ENCODE measurements at places on chromosomes 3 and 15.
A peak's percentile ranks its signal among the peaks of the same experiment; 100 is the strongest.

DNA sequence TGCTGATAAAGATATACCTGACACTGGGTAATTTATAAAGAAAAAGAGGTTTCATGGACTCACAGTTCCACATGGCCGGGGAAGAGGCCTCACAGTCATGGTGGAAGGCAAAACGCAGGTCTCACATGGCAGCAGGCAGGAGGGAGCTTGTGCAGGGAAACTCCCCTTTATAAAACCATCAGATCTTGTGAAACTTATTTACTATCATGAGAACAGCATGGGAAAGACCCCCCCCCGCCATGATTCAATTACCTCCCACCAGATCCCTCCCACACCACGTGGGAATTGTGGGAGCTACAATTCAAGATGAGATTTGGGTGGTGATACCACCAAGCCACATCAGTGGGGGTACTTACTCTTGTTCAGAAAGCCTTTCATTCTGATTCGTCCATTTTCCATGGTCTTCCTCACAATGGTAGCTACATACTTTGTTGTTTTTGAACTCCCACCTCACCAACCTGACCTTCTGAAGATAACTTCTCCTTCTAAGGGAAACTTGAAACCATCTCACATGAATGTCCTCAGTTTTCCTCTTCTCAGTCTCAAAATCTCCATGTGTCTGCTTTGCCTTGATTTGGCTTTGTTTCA lies 275.6 kb upstream of the PROK2 start:
- no peak for DNase-seq

- DNase-seq: no peak
These were observed 77.1 kb upstream of the MLF1 start for GRCh38 chr3:158493931-158494330.

- DNase-seq: no peak
These were observed 879.2 kb downstream of the ROBO1 start for GRCh38 chr3:78888635-78889034.

DNA sequence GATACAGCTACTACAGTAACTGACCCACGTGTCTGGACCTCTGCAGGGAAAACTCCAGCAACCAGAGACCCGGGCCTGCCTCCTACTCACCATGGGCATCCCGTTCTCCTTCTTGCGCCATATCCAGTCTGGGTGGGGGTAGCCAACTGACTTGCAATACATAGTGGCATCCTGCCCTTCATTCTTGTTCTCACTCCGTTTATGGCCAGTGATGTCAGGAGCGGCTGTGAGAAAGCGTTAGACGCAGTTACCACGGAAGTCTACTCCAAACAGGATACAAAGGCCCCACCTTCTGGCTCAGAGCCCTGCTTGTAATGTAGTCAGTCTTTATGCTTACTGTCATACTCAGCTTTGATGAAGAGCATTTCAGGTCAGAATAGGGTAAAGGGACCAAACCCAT lies 59.6 kb downstream of the NPTN start:
- no peak for DNase-seq

GRCh38 chr15:101201411-101202174 lies 50.3 kb downstream of the CHSY1 start:
- peak; percentile 19 for DNase-seq

DNA sequence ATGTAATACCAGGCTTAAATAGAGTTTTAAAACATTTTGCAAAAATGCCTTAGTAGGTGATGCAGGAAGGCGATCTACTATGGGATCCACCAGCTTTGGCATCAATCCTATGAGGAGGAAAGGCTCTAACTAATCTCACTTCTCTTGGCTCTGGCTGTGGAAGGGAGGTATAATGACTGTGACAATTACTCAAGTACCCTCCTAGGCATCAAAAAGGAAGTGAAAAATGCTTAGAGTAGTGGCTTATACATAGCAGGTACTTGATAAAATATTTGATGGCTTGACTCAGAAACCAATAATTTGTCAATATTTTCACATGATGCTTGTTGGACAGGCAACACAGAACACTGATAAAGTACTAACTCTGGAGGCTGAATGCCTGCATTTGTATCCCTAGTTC lies 34.1 kb upstream of the SERPINI2 start:
- no peak for DNase-seq

DNA sequence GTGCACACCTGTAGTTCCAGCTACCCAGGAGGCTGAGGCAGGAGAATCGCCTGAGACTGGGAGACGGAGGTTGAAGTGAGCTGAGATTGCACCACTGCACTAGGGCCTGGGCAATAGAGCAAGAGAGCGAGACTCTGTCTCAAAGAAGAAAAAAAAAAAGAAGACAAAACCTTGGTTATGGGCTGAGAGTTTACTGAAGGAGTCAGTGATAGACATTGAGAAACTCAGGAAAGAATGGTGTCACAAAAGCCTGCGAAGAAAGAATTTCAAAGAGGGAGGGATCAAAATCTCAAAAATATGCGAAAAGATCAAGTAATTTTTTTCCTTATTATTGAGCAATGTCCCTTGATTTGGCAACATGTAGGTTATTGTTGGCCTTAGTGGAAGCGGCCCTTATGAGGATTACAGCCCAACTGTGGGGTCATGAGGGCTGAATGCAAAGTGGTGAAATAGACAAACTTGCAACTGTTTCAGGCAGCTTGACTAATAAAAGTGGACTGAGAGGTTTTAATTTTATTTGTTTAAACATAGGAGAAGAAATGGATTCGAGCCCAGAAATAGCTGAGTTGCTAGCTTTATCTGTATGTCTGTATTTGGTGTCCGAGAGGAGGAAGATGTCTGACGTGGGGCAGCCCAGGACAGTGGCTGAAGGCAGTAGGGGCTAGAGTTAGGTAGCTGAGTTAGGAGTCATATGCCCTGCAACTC lies 18.8 kb upstream of the CELF6 start:
- no peak for DNase-seq

DNA sequence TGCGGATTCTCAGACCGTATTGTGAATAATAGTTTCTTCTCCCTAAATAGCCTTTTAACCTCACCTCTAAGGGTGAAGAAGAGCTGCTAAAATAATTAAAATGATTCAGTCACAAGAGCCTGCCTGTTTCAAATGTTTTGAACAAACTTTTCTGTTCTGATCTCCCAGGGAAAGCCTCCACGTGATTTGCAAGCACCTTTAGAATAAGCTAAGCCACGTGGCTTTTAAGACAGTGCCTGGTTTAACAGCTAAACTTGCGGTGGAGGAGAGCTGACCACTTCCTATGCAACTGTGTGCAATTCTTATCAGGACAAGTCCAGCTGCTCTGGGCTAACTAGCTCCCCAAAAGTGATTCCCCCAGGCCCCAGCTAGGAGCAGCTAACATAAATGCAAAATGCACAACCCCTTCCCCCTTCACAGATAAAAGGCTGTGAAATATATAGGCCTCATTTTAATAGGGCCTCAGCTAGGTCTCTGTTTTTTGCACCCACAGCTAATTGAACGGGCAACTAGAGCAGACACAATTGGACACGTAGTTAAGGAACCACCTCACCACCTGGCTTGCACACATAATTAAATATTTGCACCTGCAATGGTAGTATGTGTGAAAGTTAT lies 401.2 kb upstream of the NR2F2 start:
- DNase-seq: peak; percentile 91

- DNase-seq: no peak
These were observed 115.8 kb downstream of the EPHA3 start for GRCh38 chr3:89223188-89223587.

GRCh38 chr15:38040615-38041014 lies 106.2 kb downstream of the TMCO5A start:
- no peak for DNase-seq

DNA sequence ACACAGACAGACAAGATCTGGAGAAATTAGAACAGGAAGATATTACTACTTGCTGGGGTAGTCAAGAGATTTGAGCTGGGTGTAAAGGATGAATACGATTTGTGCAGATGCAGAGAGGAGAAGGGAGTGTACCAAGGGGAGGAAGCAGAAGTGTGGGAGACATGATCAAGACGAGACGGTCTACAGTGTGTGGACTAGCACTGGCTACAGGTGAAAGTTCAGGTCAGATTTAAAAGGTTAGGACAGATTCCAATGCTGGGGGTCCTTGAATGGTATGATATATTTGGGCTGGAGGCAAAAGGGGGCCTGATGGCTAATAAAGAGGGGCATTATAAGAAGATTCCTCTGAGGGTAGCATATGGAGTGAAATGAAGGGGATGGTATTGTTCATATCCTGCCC lies 12.1 kb downstream of the LDHAL6B start:
- DNase-seq: no peak

DNA sequence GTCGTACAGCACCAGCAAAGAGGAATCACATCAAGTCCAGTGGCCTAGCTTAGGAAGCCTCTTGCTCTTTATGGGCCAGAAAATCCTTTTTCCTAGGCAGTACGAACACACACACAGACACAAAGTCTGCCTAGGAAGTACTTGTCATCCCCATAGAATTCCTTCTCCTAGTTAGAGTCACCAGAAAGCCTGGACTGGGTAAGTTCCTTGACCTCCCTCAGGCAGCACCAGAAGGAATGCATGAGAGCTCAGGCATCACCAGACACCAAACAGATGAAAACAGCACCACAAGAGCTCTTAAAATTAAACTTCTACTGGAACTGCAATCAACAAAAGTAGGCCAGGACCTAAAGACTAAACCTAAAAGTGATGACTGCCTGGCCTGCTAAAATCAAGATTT lies 192.9 kb upstream of the CCDC54 start:
- no peak for DNase-seq

All from hematopoietic multipotent progenitor cell treated with erythropoietin and hydrocortisone succinate and interleukin-3 and kit ligand, for 8 days (in vitro differentiated cells).